ENCODE measurements at places on chromosomes 7 and 10.

GRCh38 chr10:68633816-68634466 is 73.8 kb downstream of the TET1 start:
- no peak for DNase-seq

GRCh38 chr10:3482200-3482993 is 302.6 kb downstream of the KLF6 start:
- no peak for DNase-seq

- peak; percentile 66 for DNase-seq
These were observed at the start of gene PRF1 for GRCh38 chr10:70602665-70603448. TSS of gene PRF1 (minus strand) at chr10:70602741. CDS start at chr10:70600902, 1,839 bp downstream.

- no peak for DNase-seq
These were observed 4.4 kb upstream of the TRUB1 start for GRCh38 chr10:114933588-114933987.

GRCh38 chr10:72545546-72545945 is 80.3 kb downstream of the MICU1 start:
- no peak for DNase-seq
